ENCODE measurements at places on chromosomes 3 and 15. TPM values are rescaled to one million over a fixed set of nuclear protein-coding genes. Genes with fewer than 3 reads are reported as not detected.

The TRNT1 gene
- 17.4 TPM for total RNA-seq

The EXD1 gene
- not detected for total RNA-seq

- H3K27me3 ChIP-seq, result no peaks in the 10 kb centered on the region
- no peak overlapping the region for H3K4me3 ChIP-seq
- H3K27ac ChIP-seq, result no peak overlapping the region
- no peaks in the 10 kb centered on the region for H3K4me1 ChIP-seq
- no peaks in the 10 kb centered on the region for H3K36me3 ChIP-seq
Observed at GRCh38 chr3:115598216-115598615, 25.1 kb upstream of the GAP43 start.

DNA sequence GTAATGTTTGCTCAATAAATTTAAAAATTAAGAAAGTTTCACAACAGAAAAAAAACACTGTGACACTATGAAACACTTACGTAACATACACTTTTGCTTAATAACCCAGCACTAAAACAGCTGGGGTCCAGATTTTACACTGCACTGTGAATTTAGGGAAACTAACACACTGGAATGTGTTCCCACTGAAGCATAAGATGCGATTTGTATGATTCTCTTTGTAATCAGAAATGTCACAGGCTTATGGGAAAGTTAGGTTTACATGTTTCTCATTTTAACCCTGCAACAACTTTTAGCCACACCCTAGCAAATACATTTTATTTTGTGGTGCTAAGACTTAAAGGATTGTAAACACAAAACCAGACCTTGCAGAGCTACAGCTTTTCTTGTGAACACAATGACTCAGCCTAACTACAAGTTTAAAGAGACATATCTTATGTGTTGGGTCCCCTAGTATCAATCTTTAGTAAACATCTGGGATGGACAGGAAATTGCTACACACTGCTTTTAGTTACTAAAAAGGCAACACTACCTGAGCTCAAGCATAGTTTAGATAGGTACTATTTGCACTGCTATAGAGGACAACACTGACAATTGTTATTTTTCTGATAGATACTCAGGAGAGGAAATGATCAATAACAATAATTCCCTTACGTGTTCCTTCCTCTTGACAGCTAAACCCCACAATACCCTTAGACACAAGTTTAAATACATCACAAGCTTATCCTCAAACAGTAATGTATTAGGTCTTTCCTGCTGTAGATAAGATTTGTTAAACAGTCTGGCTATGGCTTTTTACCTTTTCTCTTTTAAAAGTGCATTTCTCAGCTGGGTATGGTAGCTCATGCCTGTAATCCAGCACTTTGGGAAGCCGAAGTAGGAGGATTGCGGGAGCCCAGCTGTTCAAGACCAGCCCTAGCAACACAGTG is 3.8 kb downstream of the PLD1 start:
- H3K27ac ChIP-seq, result peak overlapping the region; percentile 65
- H3K36me3 ChIP-seq, result no peaks in the 10 kb centered on the region
- DNase-seq, result no peak
- no peaks in the 10 kb centered on the region for H3K27me3 ChIP-seq
- no peaks in the 10 kb centered on the region for H3K4me1 ChIP-seq

DNA sequence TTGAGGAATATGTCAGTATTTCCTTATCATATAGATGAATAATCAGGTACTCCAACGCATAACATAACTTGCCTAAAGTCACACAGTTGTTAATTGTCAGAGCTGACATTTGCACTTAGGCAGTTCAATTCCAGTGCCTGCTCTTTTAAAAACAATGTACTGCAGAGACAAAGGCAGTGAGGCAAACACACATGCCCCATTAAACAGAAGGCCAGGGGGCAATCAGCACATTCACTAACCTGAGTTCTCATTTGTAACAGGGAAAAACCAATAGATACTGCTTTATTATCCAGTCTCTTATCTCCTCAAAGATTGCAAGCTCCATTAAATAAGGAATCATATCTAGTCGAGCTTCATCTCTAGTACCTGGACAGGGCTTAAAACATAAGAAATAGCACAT is 1017.4 kb downstream of the SQOR start:
- H3K4me3 ChIP-seq, result no peak overlapping the region
- no peak for DNase-seq
- no peaks in the 10 kb centered on the region for H3K27me3 ChIP-seq
- H3K36me3 ChIP-seq, result no peaks in the 10 kb centered on the region
- no peak overlapping the region for H3K27ac ChIP-seq

DNA sequence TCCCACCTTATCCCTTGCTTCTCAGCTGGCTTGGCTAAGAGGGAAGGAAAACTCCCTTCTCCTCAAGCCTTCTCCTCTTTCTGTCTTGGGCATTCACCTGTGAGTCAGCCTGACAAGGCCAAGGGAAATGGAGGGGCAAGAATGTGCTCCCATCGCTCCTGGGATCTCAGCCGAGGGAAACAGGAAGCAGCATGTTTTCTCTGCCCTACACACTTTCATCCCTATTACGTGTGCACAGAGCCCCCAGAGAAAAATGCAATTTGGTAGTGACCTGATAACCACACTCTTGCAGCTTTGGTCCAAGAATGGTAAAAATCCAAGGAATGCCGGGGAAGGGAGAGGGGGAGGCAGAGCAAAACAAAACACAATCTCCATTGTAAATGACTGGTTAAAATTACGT is 32.9 kb upstream of the MTMR10 start:
- H3K27ac ChIP-seq, result peak overlapping the region; percentile 25
- no peaks in the 10 kb centered on the region for H3K27me3 ChIP-seq
- H3K4me1 ChIP-seq, result peaks cover 5% of the 10 kb centered on the region

GRCh38 chr15:93428807-93429351 is 339.9 kb upstream of the RGMA start:
- no peaks in the 10 kb centered on the region for H3K4me1 ChIP-seq
- no peak for DNase-seq
- no peak overlapping the region for H3K27ac ChIP-seq
- no peak overlapping the region for H3K4me3 ChIP-seq
- no peaks in the 10 kb centered on the region for H3K36me3 ChIP-seq
- H3K27me3 ChIP-seq, result no peaks in the 10 kb centered on the region

GRCh38 chr3:132418916-132419315 is 1.6 kb downstream of the DNAJC13 start:
- no peak overlapping the region for H3K27ac ChIP-seq
- DNase-seq, result no peak
- peaks cover 20% of the 10 kb centered on the region for H3K4me1 ChIP-seq
- H3K4me3 ChIP-seq, result peak overlapping the region; percentile 96
- H3K27me3 ChIP-seq, result no peaks in the 10 kb centered on the region
- no peaks in the 10 kb centered on the region for H3K36me3 ChIP-seq

GRCh38 chr3:21913791-21914190 is 162.8 kb upstream of the ZNF385D start:
- no peaks in the 10 kb centered on the region for H3K36me3 ChIP-seq
- no peak overlapping the region for H3K4me3 ChIP-seq
- no peak for DNase-seq
- H3K27ac ChIP-seq, result no peak overlapping the region
- H3K27me3 ChIP-seq, result no peaks in the 10 kb centered on the region

- no peak overlapping the region for H3K4me3 ChIP-seq
- H3K27me3 ChIP-seq, result no peaks in the 10 kb centered on the region
- DNase-seq, result no peak
- no peaks in the 10 kb centered on the region for H3K36me3 ChIP-seq
Observed at GRCh38 chr3:112089956-112090886, 4.0 kb downstream of the C3orf52 start.

GRCh38 chr3:195896361-195897080 is 11.8 kb downstream of the TNK2 start:
- no peaks in the 10 kb centered on the region for H3K27me3 ChIP-seq
- H3K36me3 ChIP-seq, result no peaks in the 10 kb centered on the region
- H3K4me3 ChIP-seq, result peak overlapping the region; percentile 62
- H3K4me1 ChIP-seq, result peaks cover 89% of the 10 kb centered on the region
- no peak for DNase-seq

DNA sequence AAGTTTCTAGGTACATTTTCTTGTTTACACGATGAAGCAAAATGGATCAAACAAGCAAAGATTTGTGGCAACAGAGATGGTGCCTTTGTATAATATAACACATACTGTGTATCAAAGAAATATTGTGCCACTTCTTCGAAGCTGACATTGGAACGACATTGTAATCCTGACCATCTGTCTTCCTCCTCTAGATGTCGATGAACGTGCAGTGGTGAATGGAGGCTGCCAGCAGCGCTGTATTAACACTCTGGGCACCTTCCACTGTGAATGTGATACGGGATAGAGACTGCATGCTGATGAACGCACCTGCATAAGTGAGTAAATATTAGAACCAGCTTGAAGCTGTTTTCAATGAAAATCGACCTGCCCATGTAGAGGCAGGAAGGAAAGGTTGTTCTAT is 613.3 kb upstream of the GOLIM4 start:
- no peaks in the 10 kb centered on the region for H3K36me3 ChIP-seq
- H3K4me3 ChIP-seq, result no peak overlapping the region
- no peak overlapping the region for H3K27ac ChIP-seq
- H3K27me3 ChIP-seq, result no peaks in the 10 kb centered on the region

DNA sequence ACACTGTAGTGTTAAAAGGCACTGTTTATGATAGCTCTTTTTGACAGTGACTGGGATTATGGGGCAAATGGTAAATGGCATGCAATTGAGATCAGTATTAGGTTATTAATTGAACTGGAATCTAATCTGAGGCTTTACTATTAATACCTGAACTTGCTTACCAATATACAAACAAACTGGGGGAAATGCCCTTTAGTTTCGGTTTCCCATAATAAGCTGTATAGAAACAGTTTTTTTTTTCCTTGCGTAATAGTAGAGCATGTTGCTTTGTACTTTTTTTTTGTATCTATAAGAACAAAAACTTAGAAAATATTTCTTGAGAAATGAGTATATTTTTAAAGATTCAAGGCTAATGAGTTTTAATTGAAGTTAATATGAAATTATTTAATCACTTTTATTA is 95.0 kb downstream of the FNDC3B start:
- peaks cover 56% of the 10 kb centered on the region for H3K4me1 ChIP-seq
- no peak for DNase-seq
- H3K36me3 ChIP-seq, result no peaks in the 10 kb centered on the region

GRCh38 chr3:163785693-163786092 is 1292.6 kb downstream of the SI start:
- no peaks in the 10 kb centered on the region for H3K4me1 ChIP-seq
- no peak for DNase-seq
- no peak overlapping the region for H3K4me3 ChIP-seq
- no peak overlapping the region for H3K27ac ChIP-seq
- no peaks in the 10 kb centered on the region for H3K27me3 ChIP-seq

DNA sequence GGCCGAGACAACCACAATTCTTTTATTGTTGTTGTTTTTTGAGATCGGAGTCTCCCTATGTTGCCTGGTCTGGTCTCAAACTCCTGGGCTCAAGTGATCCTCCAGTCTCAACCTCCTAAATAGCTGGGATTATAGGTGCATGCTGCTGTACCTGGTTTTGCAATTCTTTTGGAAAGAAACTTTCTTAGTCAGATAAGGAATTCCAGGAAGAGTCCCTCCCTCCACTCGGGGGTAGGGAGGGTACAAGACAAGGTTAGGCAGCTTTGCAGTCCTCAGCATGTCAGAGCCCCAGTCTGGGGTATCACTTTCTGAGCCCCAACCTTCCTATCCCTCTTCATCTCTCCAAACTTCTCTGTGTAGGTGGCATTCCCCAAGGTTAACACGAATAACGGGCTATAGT is 33.8 kb upstream of the FURIN start:
- H3K36me3 ChIP-seq, result no peaks in the 10 kb centered on the region
- H3K27ac ChIP-seq, result no peak overlapping the region
- no peaks in the 10 kb centered on the region for H3K27me3 ChIP-seq
- H3K4me1 ChIP-seq, result peaks cover 5% of the 10 kb centered on the region
- no peak overlapping the region for H3K4me3 ChIP-seq

DNA sequence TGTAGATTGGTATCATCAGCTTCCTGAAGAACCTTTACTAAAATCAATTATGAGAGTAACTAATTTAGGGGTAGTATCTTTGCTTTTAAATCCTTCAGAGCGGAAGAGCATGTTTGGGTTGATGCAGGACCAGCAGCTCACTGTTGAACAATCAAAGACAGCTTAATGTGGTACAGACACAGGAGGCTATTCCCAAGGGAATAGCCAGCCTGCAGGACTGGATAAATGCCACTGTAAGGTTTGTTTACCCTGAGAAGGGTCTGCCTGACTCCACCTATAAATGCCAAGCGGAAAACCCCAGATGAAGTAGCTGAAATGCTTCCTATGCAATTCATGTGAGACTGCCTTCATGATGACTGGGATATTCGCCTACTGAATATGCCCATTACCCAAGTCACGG is 16.0 kb upstream of the STAC start:
- no peaks in the 10 kb centered on the region for H3K4me1 ChIP-seq
- no peak for DNase-seq
- no peak overlapping the region for H3K4me3 ChIP-seq
- H3K27me3 ChIP-seq, result no peaks in the 10 kb centered on the region
